Activated gamma-delta T cell treated with Interleukin-2 at 50 U/mL for 16 hours (primary cell): ENCODE measurements at places on chromosomes 3 and 15.

DNA sequence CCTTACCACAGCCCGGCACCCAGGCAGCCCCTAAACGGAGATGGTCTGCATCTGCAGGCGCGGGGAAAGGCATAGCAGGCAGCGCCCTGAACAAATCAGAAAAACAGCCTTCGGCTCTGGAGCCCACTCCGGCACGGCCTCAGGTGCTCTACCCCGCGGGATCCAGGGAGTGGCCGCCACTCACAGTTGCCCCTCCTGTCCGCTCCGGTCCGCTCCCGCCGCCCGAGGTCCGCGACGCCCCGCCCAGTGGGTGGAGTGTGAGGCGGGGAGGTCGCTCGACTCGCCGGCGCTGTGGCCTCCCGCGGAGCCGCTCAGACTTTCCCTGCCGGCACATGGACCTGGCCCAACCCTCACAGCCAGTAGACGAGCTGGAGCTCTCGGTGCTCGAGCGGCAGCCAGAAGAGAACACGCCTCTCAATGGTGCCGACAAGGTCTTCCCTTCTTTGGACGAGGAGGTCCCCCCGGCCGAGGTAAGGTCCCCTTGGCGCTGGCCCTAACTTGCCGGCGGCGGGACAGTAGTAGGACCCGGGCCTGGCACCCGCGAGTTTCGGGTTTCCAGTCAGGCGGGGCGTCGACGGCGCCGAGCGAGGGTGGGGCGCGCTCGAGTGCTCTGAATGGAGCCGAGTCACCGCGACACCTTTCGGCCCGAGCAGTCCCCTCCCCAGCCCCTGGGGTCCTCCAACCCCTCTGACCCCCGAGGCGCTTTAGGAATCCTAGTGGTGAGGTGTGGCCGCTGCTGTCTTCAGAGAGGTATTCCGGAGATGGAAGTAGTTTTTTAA, at the start of gene C3orf52:
Gene C3orf52 (plus strand): TSS at position 314 of the 779 bp plus-strand sequence. CDS start 19 bp downstream, at position 333.
- peak; percentile 36 for DNase-seq

GRCh38 chr3:20041197-20041780, 1.0 kb downstream of the KAT2B start:
- peak; percentile 62 for DNase-seq

DNA sequence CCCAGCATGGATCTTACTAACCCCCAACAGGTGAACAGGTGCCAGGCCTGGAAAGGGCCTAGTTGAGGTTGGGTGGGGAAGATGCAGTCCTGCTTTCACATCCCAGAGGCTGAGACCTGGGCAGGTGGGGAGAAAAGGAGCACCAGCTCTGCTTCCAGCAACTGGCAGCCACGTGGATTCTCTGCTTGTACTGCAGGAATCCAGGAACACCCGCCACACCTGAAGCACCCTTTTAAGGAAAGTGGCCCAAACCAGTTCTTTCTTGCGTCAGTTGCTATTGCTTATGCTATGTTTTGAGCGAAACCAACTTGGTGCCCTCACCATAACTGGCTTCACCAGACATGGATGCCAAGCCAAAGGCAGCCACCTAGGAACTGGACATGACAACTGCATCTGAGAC, 28.1 kb upstream of the NEO1 start:
- DNase-seq: no peak

- no peak for DNase-seq
Observed at GRCh38 chr3:119586733-119587172, 7.5 kb downstream of the ADPRH start.

GRCh38 chr3:111666041-111666735, 71.0 kb upstream of the ZBED2 start:
- DNase-seq: no peak
